Endodermal cell (in vitro differentiated cells): ENCODE measurements at places on chromosomes 3 and 15.
A peak's percentile ranks its signal among the peaks of the same experiment; 100 is the strongest.

DNA sequence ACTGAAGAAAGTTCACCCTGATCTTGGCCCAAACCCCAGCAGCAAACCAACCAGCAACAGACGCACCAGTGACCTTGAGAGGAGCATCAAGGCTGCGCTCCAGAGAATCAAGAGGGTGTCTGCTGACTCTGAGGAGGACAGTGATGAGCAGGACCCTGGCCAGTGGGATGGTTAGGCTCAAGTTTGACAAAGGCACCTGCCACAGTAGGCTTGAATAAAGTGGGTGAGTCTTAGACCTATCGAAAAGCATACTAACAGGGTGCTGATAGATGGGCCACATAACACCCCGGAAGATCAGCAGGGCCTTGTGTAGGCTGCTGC, 23.9 kb downstream of the WHAMM start:
- H3K27me3 ChIP-seq, result no peaks in the 10 kb centered on the region
- H3K4me3 ChIP-seq, result no peak overlapping the region

DNA sequence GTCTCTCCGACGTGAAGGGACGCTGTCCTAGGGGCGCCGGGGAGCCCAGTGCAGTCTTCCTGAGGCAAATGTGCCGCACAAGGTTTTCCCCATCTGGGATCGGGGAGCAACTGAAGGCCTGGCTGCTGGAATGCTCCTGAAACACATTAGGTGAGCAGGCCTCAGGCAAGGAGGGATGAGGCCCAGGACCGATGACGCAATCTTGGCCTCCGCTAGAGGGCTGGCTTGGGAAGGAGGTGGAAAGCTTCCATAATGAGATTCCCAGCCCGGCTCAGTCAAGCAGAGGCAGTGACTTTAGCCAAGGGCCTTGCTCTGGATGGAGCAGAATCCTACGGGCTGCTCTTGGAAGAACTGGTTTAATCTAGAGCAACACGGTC, 50.8 kb downstream of the CPN2 start:
- no peaks in the 10 kb centered on the region for H3K36me3 ChIP-seq
- H3K27ac ChIP-seq, result no peak overlapping the region
- H3K4me1 ChIP-seq, result no peaks in the 10 kb centered on the region
- no peak overlapping the region for H3K4me3 ChIP-seq
- peak; percentile 94 for DNase-seq
- peaks cover 5% of the 10 kb centered on the region for H3K27me3 ChIP-seq

DNA sequence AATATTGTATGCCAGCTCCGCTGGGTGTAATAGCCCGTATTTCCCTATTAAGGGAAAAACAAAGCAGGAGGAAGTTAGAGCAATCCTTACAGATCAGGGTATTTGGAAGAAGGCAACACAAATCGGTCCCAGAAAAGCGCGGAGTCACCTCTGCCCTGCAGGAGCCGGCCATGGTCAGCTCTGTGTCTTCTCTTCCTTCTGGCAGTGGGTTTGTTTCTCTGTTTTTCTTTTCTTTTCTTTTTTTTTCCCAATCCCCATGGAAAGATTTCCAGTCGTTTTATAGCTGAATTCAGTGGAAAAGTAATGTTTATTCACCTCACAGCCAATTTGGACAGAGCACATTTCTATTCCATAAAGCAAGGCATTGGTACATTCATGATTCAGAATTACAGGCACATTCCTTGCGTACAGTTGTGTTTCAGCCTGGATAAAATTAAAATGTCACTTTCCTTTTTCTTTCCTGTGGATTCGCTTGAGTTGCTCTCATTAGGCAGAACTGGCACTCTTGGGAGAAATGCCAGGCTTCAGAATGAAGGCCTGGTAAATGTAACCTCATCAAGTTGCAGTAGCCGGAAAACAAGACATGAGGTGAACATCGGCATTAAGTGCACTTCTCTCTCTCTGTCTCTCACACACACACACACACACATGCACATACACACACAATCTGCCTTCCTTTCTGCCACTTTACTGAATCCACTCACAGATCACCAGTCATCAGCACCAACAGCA, 204.5 kb upstream of the UBE2E1 start:
- H3K36me3 ChIP-seq, result peaks cover 6% of the 10 kb centered on the region
- no peak overlapping the region for H3K4me3 ChIP-seq
- DNase-seq, result no peak
- H3K27me3 ChIP-seq, result no peaks in the 10 kb centered on the region

DNA sequence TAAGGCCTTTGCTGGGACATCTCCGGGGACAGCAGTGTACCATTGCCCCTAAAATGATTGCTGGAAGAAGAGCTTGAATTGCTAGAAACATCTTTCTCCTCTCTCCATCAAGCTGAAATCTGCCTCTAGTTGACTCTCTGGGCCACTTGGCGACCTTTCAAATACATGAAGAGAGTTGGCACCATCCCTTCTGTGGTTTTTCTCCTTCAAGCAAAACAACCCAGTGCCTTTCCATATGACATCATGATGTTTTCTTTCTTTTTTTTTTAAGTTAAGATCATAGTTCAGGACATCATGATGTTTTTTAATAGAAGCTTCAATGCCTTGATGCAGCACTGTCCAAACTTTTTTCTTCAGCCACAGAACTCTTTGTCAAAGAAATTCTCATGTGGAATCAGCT, 144.0 kb upstream of the PTPRG start:
- H3K36me3 ChIP-seq, result no peaks in the 10 kb centered on the region
- no peaks in the 10 kb centered on the region for H3K27me3 ChIP-seq
- no peak for DNase-seq
- H3K4me1 ChIP-seq, result no peaks in the 10 kb centered on the region
- H3K4me3 ChIP-seq, result no peak overlapping the region
- H3K27ac ChIP-seq, result no peak overlapping the region

GRCh38 chr3:76683256-76683655, 356.6 kb upstream of the ROBO2 start:
- no peaks in the 10 kb centered on the region for H3K36me3 ChIP-seq
- no peak for DNase-seq
- H3K4me3 ChIP-seq, result no peak overlapping the region
- H3K27ac ChIP-seq, result no peak overlapping the region
- H3K27me3 ChIP-seq, result no peaks in the 10 kb centered on the region

- H3K27ac ChIP-seq, result no peak overlapping the region
- no peak overlapping the region for H3K4me3 ChIP-seq
- DNase-seq, result peak; percentile 28
- peaks cover 28% of the 10 kb centered on the region for H3K27me3 ChIP-seq
- H3K36me3 ChIP-seq, result no peaks in the 10 kb centered on the region
- H3K4me1 ChIP-seq, result no peaks in the 10 kb centered on the region
Measured at GRCh38 chr3:39275052-39275451, 4.8 kb downstream of the CX3CR1 start.

DNA sequence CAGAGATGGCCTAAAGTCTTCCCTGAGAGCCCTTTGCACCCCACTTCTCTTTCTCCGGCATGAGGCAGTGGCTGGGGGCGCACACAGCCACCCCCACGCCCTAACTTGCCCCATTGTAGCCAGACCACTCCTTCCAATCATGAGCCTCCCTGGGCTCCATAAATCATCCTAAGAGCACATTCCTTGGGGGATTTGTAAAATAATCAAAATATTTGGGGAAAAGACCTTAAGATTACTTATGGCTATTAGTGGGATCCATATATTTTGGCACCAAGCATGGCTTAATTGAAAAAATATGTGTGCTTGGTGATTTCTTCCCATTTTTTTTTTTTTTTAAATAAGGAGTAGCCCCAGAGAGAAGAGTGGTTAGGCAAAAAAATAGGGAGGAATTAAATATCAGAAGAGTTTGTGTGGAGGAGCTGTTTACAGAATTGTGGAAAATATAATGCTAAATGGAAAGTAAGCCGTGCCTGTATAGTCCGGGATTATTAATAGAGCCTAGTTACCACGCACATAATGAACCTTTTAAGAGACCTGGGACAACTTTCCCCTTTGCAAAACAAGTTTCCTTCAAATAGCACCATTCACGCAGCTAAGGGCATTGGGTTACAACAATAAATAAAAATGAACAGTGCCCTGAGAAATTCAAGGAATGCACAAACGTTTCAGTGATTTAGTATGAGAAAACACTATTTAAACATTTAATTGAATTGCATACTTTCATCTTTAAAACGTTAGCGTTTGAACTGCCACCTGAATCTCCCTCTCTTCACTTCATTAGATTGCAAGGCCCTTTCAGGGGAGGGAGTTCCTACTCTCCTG, 46.1 kb downstream of the SMAD6 start:
- H3K27ac ChIP-seq, result peak overlapping the region; percentile 33
- H3K4me1 ChIP-seq, result peaks cover 33% of the 10 kb centered on the region
- no peak overlapping the region for H3K4me3 ChIP-seq
- DNase-seq, result no peak
- peaks cover 79% of the 10 kb centered on the region for H3K36me3 ChIP-seq
- H3K27me3 ChIP-seq, result no peaks in the 10 kb centered on the region

DNA sequence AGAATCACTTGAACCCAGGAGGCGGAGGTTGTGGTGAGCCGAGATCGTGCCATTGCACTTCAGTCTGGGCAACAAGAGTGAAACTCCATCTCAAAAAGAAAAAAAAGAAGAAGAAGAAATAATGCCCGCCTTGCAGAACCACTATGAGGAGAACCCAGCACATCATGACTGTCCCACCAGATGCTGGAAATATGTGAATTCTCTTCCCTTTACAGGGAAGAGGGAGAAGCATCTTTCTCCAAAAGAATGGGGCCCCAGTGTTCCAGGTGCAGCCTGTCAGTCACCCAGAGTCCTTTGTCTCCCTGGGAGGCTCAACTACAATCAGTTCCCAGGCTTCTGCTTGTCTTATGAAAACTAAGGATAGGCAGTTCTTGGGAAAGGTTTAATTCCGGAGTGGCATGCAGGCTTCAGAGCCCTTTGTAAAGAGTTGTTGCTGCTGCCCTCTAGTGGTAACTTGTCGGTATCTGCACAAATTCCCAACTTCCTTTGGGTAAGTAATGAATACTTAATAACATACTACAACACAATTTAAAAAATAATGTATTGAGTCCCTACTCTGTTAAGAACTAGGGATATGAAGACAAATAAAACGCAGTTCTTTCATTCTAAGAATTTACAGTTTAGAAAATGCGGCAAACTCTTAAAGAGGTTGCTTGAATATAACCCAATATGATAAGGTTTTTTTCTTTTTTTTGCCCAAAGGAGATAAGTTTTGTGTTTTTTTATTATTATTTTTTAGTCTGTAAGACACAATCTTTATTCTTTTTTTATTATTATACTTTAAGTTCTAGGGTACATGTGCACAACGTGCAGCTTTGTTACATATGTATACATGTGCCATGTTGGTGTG, 18.6 kb upstream of the TICRR start:
- H3K36me3 ChIP-seq, result no peaks in the 10 kb centered on the region
- peak; percentile 89 for DNase-seq
- H3K27me3 ChIP-seq, result no peaks in the 10 kb centered on the region
- H3K27ac ChIP-seq, result no peak overlapping the region
- no peaks in the 10 kb centered on the region for H3K4me1 ChIP-seq
- H3K4me3 ChIP-seq, result no peak overlapping the region

DNA sequence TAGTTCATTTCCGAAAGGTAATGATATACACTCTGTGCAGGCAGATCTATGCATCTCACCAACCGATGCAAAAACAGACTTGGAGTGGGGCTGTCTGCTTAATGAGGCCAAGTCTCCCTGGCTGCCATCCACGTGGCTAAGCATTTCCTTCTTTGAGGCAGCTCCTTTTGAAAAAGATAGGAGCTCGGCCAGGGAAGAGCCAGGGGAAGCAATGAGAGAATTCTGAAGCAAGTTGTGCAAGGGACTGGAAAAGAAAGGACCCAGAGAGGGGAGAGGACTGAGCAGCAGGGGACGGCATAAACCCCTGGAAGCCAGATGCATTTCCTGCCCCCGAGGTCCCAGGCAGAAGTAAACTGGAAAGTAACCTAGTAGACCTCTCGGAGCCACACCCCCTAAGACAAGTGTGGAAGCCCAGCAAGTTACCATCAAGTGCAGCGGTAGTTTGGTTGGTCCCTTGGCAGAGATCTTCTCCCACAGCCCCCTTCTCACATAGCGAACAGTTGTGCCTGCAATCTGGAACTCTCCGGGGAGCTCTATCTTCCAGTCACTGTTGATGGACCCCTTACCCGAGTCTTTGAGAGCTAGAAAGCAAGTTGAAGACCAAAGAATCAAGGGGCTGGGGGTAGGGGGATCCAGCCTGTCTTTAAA, 288.2 kb downstream of the ADAMTS17 start:
- no peak overlapping the region for H3K27ac ChIP-seq
- H3K4me3 ChIP-seq, result no peak overlapping the region
- no peak for DNase-seq
- no peaks in the 10 kb centered on the region for H3K27me3 ChIP-seq
- H3K36me3 ChIP-seq, result no peaks in the 10 kb centered on the region
- H3K4me1 ChIP-seq, result no peaks in the 10 kb centered on the region

DNA sequence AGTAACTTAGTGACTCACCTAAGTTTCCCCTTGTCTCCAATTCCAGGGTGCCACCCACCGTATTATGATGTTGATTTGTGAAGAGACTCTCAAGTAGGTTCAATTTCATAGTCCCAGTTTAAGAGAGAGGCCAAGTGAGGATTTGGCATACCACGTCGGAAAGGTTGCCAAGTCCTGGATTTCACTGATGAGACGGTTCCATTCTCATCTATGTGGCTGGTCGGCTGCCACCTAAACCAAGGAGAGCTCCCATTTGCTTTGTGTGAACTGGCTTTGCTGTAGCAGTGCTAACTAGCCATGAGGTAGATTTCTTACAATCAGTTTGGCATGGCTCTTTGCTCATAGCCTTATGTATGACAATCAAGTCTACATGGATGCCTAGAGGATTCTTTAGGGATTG, 653.6 kb downstream of the NLGN1 start:
- no peak overlapping the region for H3K4me3 ChIP-seq
- H3K27me3 ChIP-seq, result no peaks in the 10 kb centered on the region
- peaks cover 2% of the 10 kb centered on the region for H3K4me1 ChIP-seq
- H3K36me3 ChIP-seq, result no peaks in the 10 kb centered on the region
- peak; percentile 47 for DNase-seq
- no peak overlapping the region for H3K27ac ChIP-seq

GRCh38 chr15:78272776-78273175, 8.4 kb downstream of the DNAJA4 start:
- H3K27ac ChIP-seq, result no peak overlapping the region
- no peaks in the 10 kb centered on the region for H3K4me1 ChIP-seq
- no peaks in the 10 kb centered on the region for H3K27me3 ChIP-seq
- no peak overlapping the region for H3K4me3 ChIP-seq
- H3K36me3 ChIP-seq, result no peaks in the 10 kb centered on the region
